ENCODE measurements at places on chromosomes 12 and 14.

DNA sequence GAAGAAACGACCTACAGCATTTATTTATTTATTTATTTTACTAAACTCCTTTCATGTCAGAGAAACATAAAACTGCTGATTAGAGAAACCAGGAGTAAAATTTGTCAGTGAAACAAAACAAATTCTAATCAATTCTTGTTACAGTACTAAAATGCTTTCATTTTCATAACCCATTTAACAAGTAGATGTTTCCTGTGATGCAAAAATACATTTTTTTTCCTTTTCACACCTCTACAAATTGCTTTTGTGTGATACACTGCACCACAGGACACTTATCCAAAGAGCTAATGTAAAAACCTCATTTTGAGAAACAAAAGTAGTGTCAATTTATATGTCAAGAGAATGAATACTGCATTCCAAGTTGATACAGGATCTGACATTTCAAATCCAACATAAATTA is 155.1 kb downstream of the SYT1 start:
- peak; percentile 65 for DNase-seq

GRCh38 chr12:45674181-45674977 is 55.1 kb upstream of the ARID2 start:
- DNase-seq = no peak

- no peak for DNase-seq
Measured at GRCh38 chr12:92703786-92704185, 997 bp downstream of the PLEKHG7 start.

- no peak for DNase-seq
Measured at GRCh38 chr12:106039242-106039641, 99.5 kb downstream of the NUAK1 start.

- no peak for DNase-seq
Measured at GRCh38 chr12:12899530-12900380, 8.4 kb downstream of the GPRC5A start.

- no peak for DNase-seq
Measured at GRCh38 chr12:127656266-127656665, 610.7 kb upstream of the TMEM132C start.

DNA sequence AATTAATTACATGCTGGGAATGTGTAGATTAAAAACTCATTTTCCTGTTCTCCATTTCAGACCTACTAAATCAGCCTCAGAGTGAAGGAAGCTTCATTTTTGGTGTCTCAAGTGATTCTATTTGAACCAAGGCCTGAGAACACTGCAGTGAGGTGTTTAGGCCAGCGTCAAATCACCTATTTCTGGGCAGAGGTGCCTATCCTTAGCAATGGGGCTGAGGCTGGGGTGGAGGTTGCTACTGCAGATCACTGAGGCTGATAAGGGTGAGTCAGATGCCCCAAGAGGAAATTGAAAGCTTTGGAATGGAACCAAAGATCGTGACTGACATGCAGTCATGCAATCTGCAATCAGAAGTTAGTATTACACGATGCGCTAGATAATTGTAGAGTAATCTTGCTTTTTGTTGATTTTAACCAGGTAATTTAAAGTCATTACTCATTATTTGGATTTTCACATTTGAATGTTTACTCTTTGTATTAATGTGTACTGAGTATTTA is 4.4 kb downstream of the TXNRD1 start:
- no peak for DNase-seq

GRCh38 chr14:21184254-21184653 is 28.4 kb upstream of the OR5AU1 start:
- no peak for DNase-seq

DNA sequence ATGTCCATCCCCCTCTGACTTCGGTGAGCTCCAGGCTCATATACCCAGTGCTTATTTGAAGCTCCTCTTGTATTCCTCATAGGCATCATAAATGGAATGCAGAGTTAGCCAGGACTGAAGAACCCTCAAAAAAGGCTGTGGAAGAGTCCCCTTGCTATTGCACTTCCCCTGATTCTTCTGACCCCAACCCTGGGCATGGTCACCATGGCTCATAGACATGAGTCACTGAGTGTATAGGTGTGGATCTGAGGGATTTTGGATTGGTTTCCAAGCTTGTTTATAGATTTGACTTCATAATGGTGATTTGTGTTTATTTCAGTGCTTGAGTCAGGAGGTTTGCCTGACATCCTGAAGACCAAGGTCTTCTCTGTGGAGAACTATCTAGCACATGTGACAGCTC is 98.4 kb upstream of the SLC38A2 start:
- no peak for DNase-seq

- DNase-seq = no peak
Measured at GRCh38 chr14:24361326-24361725, 6.7 kb upstream of the NFATC4 start.

GRCh38 chr12:49015196-49015595 is 3.4 kb downstream of the PRKAG1 start:
- no peak for DNase-seq

- DNase-seq = no peak
Measured at GRCh38 chr14:22997676-22998323, 12.1 kb downstream of the C14orf93 start.

DNA sequence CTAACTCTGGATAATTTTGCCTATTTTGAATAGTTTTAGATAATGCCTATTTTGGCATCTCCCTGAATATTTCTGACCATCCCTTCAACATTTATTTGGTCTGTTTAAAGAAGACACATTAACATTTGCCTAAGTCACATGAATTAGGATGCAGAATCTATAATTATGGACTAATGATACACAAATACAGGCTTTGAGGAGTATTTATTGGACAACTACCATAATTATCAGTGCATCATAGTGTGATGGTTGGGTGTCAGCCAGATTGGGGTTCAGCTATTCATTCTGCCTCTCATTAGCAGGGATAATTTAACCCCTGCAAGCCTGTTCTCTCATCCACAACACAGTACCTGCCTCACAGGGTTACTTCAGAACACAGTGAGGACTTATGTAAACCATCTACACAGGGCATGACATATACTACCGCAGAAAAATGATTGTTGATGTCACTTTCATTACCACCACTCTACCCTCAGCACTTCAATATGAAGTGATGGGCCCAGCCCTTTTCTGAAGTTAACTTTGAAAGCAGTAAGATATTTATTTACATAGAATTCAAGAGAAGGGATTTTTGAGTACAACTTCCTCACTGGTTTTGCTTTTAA is 14.4 kb downstream of the PRKCH start:
- DNase-seq = no peak

- DNase-seq = no peak
Measured at GRCh38 chr12:52066346-52067080, 3.3 kb upstream of the ATG101 start.

DNA sequence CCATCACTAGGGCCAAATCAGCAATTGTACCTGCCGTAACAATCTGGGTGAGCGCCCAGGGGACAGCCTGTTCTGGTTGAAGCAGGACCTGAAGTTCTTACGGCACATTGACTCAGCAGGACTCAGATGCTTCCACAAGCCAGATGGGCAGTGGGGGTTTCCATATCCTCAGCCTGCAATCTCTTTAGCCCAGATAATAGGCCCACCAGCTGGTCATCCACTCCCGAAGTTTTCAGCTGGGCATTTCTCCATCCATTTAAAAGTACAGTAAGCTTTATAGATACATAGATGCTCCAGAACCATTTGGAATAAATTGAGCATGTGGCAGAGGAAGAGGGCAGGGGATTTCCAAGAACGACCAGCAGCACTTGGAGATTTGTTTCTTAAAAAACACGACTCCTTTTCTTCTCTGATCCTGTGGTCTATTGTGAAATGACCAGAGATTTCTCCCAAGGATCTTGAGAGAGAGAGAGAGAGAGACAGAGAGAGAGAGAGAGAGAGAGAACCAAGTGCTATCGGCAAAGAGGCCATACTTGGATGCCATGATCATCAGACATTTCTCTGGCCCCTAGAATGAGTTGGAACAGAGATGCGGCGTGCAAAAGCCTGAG is 74.8 kb upstream of the PLXNC1 start:
- no peak for DNase-seq

DNA sequence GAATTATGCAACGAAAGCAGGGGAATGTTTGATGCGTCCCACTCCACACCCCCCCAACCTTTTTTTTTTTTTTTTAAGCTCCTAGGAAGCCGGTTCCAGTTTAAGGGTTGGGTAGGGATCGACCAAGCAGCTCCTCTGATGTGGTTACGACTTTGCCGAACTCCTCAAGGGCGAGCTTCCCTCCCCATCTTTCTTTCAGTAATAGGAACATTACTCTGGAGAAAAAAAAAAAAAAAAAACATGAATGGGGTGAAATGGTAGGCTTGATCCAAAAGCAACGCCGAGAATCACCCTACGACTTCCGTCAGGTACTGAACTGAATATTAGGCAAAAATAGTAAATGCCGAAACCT is 9.6 kb downstream of the BMP4 start:
- no peak for DNase-seq

DNA sequence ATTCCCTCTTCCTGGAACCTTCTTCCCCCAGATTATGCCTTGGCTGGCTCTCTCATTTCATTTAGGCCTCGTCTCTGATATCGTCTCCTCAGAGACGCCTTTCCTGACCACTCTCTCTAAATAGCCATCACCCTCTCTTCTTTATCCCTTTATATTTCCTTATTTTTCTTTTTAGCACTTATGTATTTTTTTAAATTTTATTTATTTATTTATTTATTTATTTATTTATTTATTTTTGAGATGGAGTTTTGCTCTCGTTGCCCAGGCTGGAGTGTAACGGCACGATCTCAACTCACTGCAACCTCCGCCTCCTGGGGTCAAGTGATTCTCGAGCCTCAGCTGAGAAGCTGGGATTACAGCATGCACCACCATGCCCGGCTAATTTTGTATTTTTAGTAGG is 8.1 kb upstream of the ATP5MC2 start:
- DNase-seq = no peak

DNA sequence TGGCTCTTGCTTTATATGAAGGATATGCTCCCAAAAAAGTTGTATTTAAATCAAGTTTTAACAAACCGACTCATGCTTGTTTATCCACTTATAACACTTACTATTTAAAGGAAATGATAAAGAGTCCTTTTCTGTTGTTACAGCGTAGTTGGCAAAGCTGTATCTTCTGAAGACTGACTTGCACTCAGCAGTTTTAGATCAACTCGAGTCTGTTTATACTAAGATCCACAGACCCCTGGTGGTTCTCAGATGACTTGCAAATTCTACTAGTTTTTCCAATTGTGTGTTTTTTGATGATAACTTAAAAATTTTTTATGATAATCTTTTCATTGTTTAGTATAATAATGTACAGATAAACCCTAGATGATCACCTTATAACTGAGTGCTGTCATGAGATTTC is 475.8 kb downstream of the RGS6 start:
- DNase-seq = no peak

Data from MM.1S (cell line).